ENCODE measurements at places on chromosomes 11 and 22.
A peak's percentile ranks its signal among the peaks of the same experiment; 100 is the strongest.

- DNase-seq = no peak
Measured at GRCh38 chr11:4890279-4890678, 8.6 kb downstream of the OR51T1 start.

DNA sequence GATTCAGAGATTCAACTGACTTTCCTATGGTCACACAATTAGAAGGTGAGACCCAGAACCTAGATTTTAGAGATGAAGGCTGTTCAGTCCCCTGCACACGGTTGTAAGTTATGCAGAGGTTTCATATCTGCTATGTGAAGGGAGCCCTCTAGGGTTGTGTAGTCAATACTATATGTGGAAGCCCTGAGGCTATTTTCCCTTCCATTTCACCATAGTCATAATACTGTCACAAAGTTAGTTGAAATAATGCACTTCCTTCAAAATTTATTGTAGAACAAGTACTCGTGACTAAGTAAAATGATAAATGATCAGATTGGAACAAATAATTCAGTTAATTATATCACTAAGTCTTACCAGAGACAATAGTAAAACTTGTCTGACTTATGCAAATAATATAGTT is 48.8 kb downstream of the ENDOD1 start:
- peak; percentile 44 for DNase-seq

DNA sequence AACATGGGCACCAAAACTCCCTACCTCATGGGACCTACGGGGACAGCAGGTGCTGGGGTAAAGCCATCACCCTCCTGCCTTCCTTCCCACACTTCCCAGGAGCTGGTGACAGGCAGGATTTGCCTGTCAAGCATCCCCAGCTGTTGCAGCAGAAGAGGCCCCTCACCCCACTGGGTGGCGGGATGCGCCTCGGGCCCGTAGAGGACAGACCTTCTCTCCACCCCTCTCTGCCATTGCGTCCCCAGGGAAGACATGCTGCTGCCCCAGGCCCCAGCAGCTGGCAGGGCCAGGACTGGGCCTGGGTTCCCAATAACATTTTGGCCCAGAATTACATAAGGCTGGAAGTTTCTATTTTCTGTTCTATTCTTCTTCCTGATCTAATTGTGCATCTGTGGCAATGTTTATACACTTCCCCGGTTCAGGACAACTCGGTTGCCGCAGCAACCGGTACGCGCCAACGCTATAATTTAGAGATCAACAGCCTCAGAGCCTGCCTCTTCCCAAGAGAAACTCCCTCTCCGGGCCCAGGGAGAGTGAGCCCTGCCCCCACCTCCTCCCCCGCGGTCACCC is 25.4 kb downstream of the KCNJ4 start:
- peak; percentile 18 for DNase-seq

GRCh38 chr11:61787928-61788491 is 4.4 kb downstream of the TMEM258 start:
- DNase-seq = peak; percentile 59

GRCh38 chr11:96500440-96500839 is 110.6 kb downstream of the JRKL start:
- DNase-seq = no peak

DNA sequence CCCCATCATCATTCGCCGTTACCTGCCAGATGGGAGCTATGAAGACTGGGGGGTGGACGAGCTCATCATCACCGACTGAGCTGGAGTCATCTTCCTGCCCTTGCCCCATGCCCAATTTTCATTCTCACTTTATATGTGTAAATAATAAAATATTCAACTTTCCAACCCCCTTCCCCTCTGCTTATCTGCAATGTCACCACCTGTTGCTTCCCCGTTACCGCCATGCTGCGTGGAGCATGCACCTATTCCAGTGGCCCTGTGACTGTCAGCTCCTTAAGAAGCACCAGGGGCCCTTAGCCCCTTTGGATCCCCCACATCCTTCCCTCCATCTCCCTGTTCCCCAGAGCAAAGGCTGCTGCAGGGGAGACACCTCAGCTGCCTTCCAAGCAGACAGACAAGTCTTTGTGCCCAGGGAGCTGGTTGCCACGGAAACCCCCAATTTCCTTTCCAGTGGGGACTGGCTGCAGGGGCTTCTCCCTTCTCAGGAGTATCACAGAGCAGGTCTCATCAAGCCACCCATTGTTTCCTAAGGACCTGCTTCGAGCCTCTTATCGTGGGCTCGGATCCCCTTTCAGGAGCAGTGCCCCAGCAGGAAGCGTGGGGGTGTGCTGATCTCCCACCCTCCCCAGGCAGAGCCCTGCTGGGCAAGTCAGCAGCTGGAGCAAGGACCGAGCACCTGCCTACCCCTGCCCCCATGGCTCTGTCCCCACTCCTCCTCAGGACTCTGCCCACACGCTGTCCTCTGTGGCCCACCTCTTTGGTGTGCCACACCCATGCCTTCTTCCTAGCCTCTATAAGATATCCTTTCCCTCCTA is 14.3 kb downstream of the POLR2F start:
- DNase-seq = no peak

GRCh38 chr11:76700177-76701100 is 29.9 kb upstream of the LRRC32 start:
- DNase-seq = peak; percentile 52

DNA sequence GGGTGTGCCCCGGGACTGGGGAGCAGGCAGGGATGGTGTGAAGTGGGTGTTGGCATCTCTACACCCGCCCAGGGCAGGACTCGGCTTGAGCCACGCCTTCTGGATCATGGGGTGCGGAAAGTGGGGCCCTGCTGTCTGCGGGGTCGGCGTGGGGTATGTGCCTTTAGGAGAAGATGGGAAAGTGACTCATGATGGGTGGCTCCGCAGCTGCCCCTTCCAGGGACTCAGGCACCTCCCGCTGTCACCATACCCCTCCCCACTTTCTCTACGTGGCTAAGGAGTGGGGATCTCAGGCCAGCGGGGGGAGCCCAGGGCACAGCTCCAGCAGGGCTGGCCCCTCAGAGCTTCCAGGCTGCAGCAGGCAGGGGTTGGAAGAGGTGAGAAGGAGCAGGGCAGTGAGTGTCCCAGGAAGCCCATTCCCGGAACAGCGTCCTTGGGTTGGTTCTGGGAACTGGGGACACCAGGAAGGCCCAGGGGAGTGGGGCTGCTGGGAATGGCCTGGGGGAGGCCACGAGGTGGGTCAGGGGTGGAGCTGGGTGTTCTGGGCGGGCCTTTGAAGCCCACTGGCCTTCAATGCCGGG is 102.9 kb upstream of the FGF3 start:
- DNase-seq = no peak

DNA sequence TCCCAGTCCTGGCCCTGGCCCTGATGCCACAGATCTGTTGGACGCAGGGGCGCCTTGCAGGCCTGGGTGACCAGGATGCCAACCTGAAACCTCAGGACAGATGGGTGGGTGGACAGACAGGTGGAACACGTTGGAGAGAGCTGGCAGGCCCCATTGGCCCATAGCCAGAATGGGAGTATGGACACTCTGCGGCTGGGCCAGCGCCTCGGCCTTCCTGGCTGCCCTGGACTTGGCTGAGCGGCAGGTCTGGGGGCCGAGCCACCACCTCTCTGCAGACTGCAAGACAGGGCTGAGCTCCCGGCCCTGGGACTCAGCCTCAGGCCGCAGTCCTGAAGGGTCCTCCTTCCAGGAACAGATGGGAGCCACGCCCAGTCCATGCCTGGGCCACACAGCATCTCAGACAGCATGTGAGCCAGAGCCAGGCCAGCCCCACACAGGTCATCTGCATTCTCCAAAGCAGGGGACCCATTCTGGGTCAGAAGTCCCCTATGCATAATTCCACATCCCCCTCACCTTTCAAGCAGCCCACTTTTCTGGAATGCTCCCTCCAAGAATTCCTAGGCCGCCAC is 14.1 kb downstream of the WNT7B start:
- no peak for DNase-seq

- DNase-seq = no peak
Measured at GRCh38 chr22:37599153-37599552, 9.5 kb upstream of the GGA1 start.

- no peak for DNase-seq
Measured at GRCh38 chr11:16909359-16910035, 104.7 kb downstream of the PLEKHA7 start.

GRCh38 chr11:131537748-131538147 is 167.3 kb downstream of the NTM start:
- no peak for DNase-seq

GRCh38 chr22:27554106-27554811 is 247.3 kb downstream of the MN1 start:
- DNase-seq = peak; percentile 15

DNA sequence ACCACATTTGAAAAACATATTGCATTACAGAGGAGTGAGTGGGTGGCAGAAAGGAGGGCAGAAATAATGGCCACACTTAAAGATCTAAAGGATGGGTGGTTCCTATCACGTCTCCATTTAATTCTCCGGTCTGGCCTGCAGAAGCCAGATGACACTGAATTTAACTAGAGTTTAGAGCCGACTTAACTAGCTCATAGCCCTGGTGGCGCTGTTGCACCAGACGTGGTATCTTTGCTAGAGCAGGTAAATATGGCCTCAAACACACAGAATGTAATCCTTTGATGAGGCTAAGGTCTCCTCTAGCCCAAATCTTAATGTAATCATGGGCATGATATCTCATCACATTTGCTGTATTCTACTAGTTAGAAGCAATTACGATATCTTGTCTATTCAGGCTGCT is 51.5 kb upstream of the GAL start:
- peak; percentile 60 for DNase-seq

DNA sequence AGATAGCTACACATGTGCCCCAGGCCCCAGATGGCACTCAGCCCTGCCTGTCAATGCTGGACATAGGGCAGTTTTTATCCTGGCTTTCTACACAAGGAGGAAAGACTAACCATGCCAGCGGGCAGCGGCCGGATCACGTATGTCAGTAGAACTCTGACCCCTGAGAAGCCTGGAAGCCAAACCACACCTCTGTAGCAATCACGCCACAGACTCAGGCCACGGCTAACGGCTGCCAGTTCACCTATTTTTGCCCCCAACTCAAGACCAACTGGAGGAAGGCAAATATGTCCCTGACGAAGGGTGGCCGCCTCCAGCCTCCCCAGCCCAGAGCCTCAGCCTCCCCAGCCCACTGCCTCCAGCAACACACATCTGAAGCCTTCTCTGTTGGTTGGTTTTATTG is 7.2 kb upstream of the CD81 start:
- no peak for DNase-seq

GRCh38 chr11:134349109-134349801 is 17.5 kb downstream of the GLB1L2 start:
- DNase-seq = no peak

- peak; percentile 3 for DNase-seq
Measured at GRCh38 chr11:31689559-31689958, 121.6 kb downstream of the PAX6 start.

GRCh38 chr11:126951465-126951864 is 49.1 kb downstream of the KIRREL3 start:
- DNase-seq = no peak

DNA sequence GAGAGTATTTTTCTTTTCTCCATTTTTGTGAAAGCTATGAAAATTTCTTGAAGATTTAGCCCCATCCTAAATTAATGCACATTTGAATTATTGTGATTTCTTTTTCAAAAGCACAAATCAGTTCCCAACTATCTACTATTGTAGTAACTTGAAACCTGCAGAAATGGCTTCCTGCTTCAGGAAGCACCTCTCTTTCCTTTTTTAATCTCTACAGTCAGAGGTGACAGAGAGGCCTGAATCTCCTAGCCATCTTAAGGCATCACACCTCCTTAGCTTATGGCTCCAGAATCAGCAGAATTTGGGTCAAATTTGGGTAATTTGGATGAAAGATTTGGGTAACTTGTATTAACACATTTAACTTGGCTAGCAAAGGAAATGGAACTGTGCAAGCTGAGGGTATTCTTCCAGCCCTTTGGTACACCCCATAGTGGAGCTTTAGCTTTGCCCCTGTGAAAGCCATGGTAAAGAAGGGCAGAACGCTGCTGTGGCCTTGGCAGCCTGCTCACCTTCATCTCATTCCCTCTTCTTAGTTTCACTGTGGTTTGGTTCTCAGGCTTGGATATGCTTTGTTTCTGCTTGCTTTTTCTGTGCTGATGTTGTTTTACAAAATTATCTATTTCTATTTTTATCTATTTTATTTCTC is 16.2 kb downstream of the TBCEL start:
- DNase-seq = no peak

DNA sequence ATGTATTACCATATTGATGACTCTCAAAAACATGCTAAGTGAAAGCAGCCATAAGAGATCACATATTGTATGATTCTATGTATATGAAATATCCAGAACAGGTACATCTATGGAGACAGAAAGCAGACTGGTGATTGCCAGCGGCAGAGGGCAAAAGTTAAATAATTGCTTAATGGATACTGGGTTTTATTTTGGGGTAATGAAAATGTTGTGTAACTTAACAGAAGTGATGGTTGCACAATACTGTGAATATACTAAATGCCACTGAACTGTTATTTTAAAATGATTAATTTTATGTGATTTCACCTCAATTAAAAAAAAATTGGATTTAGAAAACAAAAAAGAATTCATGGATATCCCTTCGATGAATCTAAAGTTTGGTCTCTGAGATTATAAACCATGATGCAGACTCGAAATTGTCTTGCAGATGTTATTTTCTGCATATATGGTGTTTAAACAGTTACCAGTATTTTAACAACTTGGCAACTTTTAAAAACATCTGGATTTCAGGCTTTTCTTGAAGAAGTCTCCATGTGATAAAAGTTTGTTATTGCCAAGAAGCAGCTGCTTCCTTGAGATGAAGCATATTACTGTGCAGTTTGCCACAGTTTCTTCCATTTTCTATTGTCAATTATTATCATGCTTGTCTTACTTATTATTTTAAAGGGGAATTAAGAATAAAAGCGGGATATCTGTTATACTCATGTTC is 38.1 kb downstream of the LARGE2 start:
- DNase-seq = no peak

GRCh38 chr11:119505071-119505470 is 82.1 kb upstream of the THY1 start:
- no peak for DNase-seq

DNA sequence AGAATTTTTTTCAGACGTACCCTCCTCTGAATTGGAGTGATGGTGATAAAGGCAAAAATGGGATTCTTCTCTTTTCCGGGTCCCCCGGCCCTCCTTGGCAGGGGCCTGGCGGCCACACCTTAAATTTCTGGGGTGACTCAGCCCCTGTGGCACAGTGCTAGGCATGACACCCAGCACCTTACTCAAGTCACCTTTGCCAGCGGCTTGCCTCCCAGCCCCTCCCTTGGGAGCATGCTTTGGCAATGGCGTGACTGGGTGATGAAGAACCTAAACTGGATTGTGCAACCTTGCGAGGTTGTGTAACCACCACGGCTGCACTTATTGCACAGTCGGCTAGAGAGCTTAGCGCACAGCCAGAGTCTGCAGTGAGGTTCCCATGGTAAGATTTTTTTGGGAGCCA is 16.2 kb upstream of the LDLRAD3 start:
- peak; percentile 93 for DNase-seq

GRCh38 chr11:108775324-108775723 is 110.5 kb downstream of the DDX10 start:
- peak; percentile 37 for DNase-seq

All from renal cortical epithelial cell (primary cell).